ENCODE measurements at places on chromosomes 7 and 10.

DNA sequence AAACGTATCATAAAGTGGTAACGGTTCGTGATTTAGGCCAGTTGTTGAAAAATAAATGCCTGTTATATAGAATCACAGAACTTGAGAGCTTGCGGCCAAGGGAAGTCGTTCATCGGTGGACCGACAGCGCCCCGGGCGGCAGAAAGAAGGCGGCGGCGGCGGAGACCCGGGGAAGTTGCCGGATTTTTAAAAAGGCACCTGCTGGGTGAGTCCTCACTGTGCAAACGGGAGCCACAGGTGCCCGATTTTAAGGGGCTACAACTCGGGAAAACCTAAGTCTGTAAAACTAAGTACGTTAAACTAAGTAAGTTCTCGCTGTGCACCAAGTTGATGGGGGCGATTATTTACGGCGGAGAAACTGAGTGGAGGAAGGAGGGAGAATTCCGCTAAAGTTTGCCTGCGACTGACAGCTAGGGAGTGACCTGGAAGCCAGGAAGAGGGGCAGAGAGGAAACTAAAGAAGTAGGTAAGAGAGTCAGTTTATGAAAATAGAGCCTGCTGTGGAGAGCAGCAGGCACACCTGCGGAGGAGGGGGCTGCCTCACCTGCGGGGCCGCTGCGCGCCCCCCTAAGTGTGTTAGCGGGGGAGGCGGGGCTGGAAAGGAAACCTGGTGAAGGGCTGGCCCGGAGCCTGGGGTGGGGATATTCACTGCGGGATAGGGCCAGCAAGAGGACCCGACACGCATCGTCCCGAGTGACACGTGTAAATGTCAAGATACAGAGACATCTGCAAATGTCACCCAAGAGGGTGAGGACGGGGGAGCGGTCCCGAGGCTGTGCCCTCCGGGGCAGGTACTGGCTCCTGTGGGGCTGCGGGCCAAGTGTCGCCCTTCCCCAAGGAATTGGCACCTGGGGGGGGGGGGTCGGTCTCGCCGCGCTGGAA is 996 bp downstream of the ADAM12 start:
- DNase-seq: no peak

DNA sequence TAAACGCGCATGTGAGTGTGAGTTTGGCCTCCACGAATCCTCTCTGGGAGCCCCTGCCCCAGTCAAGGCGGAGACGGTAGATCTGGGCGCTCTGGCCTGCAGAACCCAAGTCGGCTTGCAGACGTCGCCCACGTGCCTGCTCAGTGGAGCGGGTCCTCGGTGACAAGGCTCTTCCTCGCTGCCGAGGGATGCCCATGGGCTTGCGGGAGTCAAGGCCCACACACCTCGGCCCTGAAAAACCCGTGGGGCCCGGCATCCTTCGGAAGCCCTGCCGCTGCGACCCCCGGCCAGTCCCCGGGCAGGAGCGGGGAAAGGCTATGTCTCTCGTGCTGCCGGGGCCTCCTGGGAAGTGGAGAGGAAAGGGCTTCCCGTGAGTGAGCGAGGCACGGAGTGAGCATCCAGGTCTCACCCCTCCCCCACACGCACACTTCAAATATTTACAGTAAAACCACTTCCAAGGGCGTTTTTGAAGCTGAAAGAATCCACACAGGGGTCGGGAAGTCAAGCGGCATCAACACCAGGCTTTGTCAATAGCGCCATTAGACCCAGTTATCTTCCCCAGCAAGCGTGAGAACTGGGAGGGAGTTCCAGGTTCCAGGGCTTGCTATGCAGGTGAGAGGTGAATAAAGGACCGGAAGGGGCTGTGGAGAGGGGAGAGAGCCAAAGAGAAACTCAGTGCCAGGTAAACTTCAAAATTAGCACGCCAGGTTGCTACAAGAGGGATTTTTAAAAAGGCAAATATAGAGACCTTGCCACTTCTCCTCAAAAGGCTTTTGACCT is 1.1 kb upstream of the MNX1 start:
- no peak for DNase-seq

- no peak for DNase-seq
Measured at GRCh38 chr7:158842486-158842885, 13.2 kb upstream of the ESYT2 start.

DNA sequence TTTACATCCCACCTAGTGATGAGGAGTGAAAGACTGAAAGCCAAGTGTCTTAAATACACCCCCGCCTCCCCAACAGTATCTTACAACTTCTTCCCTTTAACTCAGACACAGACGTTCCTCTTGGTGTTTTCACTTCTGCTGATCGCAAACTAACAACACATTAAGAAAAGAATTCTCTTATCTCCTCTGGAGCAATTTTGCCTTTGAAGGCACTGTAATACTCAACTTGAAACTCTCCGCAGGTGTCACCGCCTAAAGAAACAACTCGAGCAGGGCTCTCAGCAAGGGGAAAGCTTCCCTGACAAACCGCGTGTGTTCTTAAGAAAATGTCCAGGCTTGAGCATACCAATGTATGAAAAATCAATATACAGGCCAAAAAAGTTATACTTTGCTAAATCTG is 452 bp downstream of the SEMA3C start:
- no peak for DNase-seq
